Hepatocyte (in vitro differentiated cells): ENCODE measurements at places on chromosomes 3 and 15.

- peak overlapping the region; percentile 60 for H3K27ac ChIP-seq
- no peak for DNase-seq
- H3K4me3 ChIP-seq: no peak overlapping the region
- H3K27me3 ChIP-seq: no peaks in the 10 kb centered on the region
- no peaks in the 10 kb centered on the region for H3K36me3 ChIP-seq
- H3K4me1 ChIP-seq: peaks cover 51% of the 10 kb centered on the region
Observed at GRCh38 chr3:150255826-150256225, 152.3 kb upstream of the TSC22D2 start.

- DNase-seq: no peak
- peak overlapping the region; percentile 97 for H3K27ac ChIP-seq
- H3K4me1 ChIP-seq: peaks cover 5% of the 10 kb centered on the region
Observed at GRCh38 chr15:50764461-50765194, 878 bp downstream of the SPPL2A start.

DNA sequence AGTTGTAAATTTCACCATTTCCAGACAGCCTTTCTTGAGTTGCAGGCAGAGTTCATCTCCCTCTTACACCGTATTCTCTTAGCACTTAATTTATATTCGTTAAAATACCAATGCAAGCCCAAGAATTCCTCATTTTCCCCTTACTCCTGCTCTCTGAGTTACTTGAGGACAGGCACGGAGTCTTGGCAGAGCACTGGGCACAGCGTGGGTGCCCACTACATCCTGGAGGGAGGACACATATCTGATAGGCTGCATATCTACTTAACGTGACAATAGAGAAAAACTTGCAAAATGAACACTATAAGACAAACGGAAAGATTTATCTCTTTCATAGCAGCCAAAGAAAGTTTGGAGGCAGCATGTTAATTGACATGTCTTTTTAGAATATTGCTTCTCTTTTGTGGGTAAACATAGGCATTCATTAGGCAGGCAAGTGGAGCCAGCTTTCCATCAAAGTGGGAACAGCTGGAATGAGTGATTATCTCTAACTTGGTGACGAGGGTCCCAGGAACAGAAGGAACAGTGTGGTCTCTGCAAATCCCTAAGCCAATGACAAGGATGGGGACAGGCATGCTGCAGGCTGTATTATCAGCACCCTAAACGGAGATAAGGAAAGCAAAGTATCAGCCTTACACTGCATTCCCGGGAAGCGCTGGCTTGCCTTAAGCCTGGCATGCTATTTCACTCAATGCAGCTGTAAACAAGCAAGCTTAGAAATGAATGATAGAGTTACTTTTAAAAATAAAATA, 116.5 kb downstream of the RTP4 start:
- no peak overlapping the region for H3K4me3 ChIP-seq
- no peak overlapping the region for H3K27ac ChIP-seq
- no peaks in the 10 kb centered on the region for H3K4me1 ChIP-seq
- H3K36me3 ChIP-seq: no peaks in the 10 kb centered on the region
- H3K27me3 ChIP-seq: no peaks in the 10 kb centered on the region
- DNase-seq: peak; percentile 11

- no peaks in the 10 kb centered on the region for H3K36me3 ChIP-seq
- no peak overlapping the region for H3K4me3 ChIP-seq
- H3K4me1 ChIP-seq: no peaks in the 10 kb centered on the region
- peaks cover 18% of the 10 kb centered on the region for H3K27me3 ChIP-seq
- H3K27ac ChIP-seq: no peak overlapping the region
Observed at GRCh38 chr3:38637906-38638305, 11.6 kb downstream of the SCN5A start.

DNA sequence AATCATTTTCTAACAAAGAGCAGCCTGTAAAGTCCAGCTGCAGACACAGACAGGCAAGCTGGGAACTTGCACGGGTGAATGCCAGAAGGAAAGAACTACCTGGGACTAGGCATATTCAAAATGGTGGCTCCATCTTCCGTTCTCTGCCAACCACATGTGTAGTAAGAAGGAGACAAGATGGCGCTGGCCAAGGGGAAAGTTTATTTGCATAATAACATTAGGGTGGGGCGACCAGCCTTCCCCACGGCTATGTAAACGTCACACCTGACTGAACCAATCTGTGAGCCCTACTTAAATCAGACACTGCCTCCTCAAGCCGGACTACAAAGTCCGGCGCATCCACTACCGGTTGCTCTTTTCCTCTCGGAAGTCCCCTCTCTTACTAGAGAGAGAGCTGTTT, 130.8 kb downstream of the SNRK start:
- no peak overlapping the region for H3K27ac ChIP-seq
- H3K4me3 ChIP-seq: no peak overlapping the region
- H3K36me3 ChIP-seq: no peaks in the 10 kb centered on the region
- H3K4me1 ChIP-seq: no peaks in the 10 kb centered on the region
- H3K27me3 ChIP-seq: no peaks in the 10 kb centered on the region

DNA sequence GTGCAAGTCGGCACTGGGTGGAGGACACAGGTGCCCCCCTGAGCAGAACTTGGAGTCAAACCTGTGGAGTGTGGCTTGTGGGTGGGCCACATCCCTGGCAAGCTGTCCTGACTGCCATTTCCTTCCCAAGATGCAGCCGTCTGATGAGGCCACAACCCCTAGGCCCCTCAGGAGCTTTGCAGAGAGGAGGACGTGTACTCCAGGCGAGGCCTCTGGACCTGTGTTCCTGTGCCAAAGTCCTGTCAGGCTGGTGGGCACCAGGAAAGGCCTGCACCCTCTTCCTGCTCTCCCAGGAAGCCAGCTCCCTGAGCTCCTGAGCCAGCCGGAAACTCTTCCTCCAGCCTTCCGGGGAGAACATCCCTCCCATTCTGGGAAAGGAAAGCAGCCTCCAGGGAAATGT, 48.5 kb downstream of the CMTM6 start:
- H3K4me1 ChIP-seq: no peaks in the 10 kb centered on the region
- H3K27ac ChIP-seq: no peak overlapping the region
- H3K36me3 ChIP-seq: no peaks in the 10 kb centered on the region
- H3K4me3 ChIP-seq: no peak overlapping the region
- no peaks in the 10 kb centered on the region for H3K27me3 ChIP-seq

GRCh38 chr15:84654689-84655453, 788 bp upstream of the WDR73 start:
- H3K4me3 ChIP-seq: peak overlapping the region; percentile 51
- peaks cover 26% of the 10 kb centered on the region for H3K4me1 ChIP-seq
- DNase-seq: peak; percentile 83
- no peaks in the 10 kb centered on the region for H3K27me3 ChIP-seq

GRCh38 chr3:183500319-183500718, 55.2 kb downstream of the KLHL6 start:
- no peak overlapping the region for H3K4me3 ChIP-seq
- no peaks in the 10 kb centered on the region for H3K27me3 ChIP-seq
- no peaks in the 10 kb centered on the region for H3K4me1 ChIP-seq
- no peaks in the 10 kb centered on the region for H3K36me3 ChIP-seq
- no peak for DNase-seq

GRCh38 chr3:194326192-194326967, 24.7 kb downstream of the CPN2 start:
- no peak overlapping the region for H3K4me3 ChIP-seq
- no peaks in the 10 kb centered on the region for H3K36me3 ChIP-seq
- no peaks in the 10 kb centered on the region for H3K27me3 ChIP-seq
- peaks cover 25% of the 10 kb centered on the region for H3K4me1 ChIP-seq

DNA sequence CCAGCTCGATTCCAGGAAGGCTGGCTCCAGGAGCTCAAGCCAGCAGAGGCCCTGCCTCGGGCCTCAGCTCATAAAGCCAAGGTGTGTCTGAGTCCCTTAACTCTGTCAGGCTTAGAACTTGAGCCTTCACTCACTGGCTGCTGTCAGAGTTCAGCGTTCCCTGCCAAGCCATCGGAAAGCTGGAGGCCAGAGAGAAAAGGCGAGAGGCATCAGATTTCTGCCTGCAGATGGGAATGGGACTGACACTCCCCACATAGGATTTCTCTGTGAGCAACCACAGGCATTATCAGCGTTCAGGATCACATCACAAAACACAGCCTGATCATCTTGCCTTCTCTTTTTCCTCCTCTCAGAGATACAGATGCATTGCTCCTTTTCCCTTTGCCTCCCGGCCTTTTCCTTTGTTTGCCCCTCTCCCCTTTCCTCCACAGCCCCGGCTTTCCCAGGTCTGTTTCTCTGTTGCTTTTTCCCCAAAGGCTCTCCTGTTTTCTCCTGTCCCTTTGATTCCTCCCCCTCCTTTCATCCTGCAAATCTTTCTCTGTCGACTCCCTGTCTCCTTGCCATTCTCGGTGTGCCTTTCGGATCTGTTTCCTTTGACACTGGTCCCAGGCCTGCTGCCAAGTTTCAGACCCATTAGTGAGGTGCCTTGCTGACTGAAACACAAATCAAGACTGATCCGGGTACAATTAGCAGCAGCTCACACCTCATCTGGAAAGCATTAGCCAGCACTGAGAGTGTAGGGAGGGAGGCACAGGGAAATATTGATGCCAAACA, 44.5 kb upstream of the BOC start:
- H3K36me3 ChIP-seq: no peaks in the 10 kb centered on the region
- peaks cover 47% of the 10 kb centered on the region for H3K4me1 ChIP-seq
- H3K27me3 ChIP-seq: no peaks in the 10 kb centered on the region
- peak; percentile 89 for DNase-seq

- no peaks in the 10 kb centered on the region for H3K4me1 ChIP-seq
- H3K36me3 ChIP-seq: no peaks in the 10 kb centered on the region
- peaks cover 19% of the 10 kb centered on the region for H3K27me3 ChIP-seq
- no peak overlapping the region for H3K27ac ChIP-seq
Observed at GRCh38 chr3:51706021-51706485, 815 bp upstream of the GRM2 start.

GRCh38 chr3:126693921-126694320, 10.1 kb upstream of the CHCHD6 start:
- peaks cover 10% of the 10 kb centered on the region for H3K27me3 ChIP-seq
- H3K36me3 ChIP-seq: no peaks in the 10 kb centered on the region
- no peak overlapping the region for H3K27ac ChIP-seq
- no peaks in the 10 kb centered on the region for H3K4me1 ChIP-seq

- DNase-seq: no peak
- no peak overlapping the region for H3K27ac ChIP-seq
- no peaks in the 10 kb centered on the region for H3K27me3 ChIP-seq
- no peak overlapping the region for H3K4me3 ChIP-seq
Observed at GRCh38 chr3:153171256-153171655, 9.2 kb downstream of the RAP2B start.

DNA sequence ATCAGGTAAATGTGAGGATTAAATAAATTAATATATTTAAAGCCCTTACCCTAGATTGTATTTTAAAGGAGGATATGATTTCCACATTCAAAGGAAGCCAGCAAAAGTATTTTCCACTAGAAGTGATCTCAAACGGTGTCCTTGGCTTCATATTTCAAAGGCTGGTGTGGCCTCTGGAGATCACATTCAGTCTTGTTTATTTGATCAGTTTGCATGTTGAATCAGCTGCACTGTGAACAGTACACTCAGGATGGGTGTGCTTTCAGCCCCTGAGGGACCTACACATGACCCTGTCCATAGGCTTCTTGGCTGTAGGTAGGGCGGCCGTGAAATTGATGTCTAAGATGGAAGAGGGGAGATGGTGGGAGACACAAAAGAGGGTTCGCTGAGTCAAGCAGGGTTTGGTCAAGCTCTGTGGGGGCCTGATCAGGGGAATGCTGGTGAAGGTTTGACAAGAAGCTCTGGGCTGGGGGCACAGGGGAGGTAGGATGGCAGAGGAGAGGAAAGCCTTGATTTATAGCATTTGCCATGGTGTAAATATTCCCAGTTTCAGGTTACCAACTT, 21.9 kb downstream of the CYP8B1 start:
- no peak for DNase-seq
- H3K36me3 ChIP-seq: no peaks in the 10 kb centered on the region
- H3K4me3 ChIP-seq: no peak overlapping the region
- no peaks in the 10 kb centered on the region for H3K27me3 ChIP-seq
- H3K4me1 ChIP-seq: peaks cover 24% of the 10 kb centered on the region
- peak overlapping the region; percentile 71 for H3K27ac ChIP-seq

GRCh38 chr3:56782215-56782614, 19.5 kb downstream of the ARHGEF3 start:
- H3K27me3 ChIP-seq: no peaks in the 10 kb centered on the region
- no peak for DNase-seq
- H3K4me1 ChIP-seq: peaks cover 34% of the 10 kb centered on the region

DNA sequence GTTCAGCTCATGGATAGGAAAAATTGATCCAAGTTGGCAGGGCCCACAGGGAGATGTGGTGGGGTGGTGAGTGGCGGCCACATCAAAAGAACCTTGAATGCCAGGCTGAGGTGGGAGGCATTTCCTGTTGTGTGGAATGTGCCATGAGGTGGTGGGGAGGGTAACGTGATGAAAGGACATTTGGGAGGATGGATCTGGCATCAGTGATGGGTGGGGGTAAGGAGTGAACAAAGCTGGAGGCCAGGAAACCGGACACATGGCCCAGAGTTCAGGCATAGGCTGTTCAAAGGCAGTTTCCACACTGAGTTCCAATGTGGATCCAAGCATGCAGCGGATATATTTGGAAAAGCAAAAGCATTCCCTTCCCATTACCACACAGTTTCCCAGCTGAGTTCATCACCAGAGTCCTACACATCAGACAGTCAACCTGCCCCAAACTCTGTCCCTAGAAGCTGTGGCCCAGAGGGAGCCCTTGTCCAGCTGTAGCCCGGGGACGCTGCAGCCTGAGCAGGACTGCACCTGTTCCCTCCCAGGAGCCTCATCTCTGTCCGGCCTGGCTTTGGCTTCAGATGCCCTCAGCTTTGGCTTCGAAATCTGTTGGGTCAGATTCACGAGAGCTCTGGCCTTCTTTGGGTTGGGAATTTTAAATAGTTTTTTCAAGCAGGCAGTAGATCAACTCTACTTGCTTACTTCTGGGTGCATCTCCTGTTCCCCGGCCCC, 37.8 kb upstream of the GOLGA6B start:
- no peak overlapping the region for H3K4me3 ChIP-seq
- no peaks in the 10 kb centered on the region for H3K27me3 ChIP-seq

- no peaks in the 10 kb centered on the region for H3K36me3 ChIP-seq
- DNase-seq: no peak
- peaks cover 11% of the 10 kb centered on the region for H3K4me1 ChIP-seq
Observed at GRCh38 chr3:128430301-128430700, 36.4 kb downstream of the DNAJB8 start.

GRCh38 chr3:151998744-151999143, 125.3 kb downstream of the SUCNR1 start:
- H3K27ac ChIP-seq: no peak overlapping the region
- no peaks in the 10 kb centered on the region for H3K4me1 ChIP-seq
- H3K36me3 ChIP-seq: no peaks in the 10 kb centered on the region
- DNase-seq: no peak
- H3K27me3 ChIP-seq: no peaks in the 10 kb centered on the region

DNA sequence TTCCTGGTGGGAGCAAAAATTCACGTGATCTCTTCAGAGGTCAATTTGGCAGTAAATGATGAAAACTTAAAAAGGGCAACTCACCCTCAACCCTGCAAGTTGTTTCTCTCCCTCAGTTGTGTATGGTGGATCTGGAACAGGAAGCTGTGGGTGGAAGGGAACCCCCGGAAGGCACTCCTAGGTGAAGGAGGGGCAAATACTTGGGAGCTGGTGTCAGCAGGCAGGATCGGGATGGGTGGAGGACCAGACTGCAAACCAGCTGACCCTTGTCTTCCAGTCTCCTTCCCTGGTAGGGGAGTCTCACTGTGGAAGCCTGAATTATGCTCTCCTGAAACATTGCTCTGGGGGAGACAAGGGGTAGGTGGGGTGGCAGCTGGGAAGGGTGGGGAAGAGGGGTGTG, 33.5 kb downstream of the PRR23E start:
- no peak for DNase-seq
- no peaks in the 10 kb centered on the region for H3K36me3 ChIP-seq
- H3K4me3 ChIP-seq: no peak overlapping the region
- H3K27ac ChIP-seq: no peak overlapping the region
- no peaks in the 10 kb centered on the region for H3K4me1 ChIP-seq

- H3K36me3 ChIP-seq: no peaks in the 10 kb centered on the region
- no peaks in the 10 kb centered on the region for H3K4me1 ChIP-seq
- no peaks in the 10 kb centered on the region for H3K27me3 ChIP-seq
- H3K4me3 ChIP-seq: no peak overlapping the region
Observed at GRCh38 chr3:78026318-78026828, 986.5 kb downstream of the ROBO2 start.
